ENCODE measurements at places on chromosomes 7 and 10.

GRCh38 chr10:124898471-124898870 lies 43.5 kb upstream of the ZRANB1 start:
- DNase-seq = no peak

GRCh38 chr10:5647507-5648240 lies 18.7 kb downstream of the ASB13 start:
- no peak for DNase-seq

DNA sequence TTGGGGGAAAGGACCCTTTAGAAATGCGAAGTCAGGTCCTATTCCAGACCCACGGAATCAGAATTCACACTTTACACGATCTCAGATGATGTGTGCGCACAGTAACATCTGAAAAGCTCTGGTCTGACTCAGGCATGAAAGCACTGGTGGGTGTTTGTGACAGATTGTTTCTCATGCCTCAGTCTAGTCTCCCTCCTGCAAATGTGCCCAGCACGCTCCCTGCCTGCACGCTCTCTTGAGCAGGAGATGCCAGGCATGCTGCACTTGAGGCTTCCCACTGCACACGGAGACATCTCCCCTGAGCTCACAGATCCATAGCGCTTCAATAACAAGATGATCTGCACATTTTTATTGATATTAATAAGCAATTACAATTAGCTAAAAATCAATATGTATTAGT lies 23.6 kb upstream of the ZNF37A start:
- no peak for DNase-seq

- DNase-seq = no peak
Observed at GRCh38 chr10:21162948-21163347, 265.8 kb upstream of the NEBL start.

Measured in stimulated activated CD4-positive, alpha-beta T cell treated with anti-CD3 and anti-CD28 coated beads, TNF-alpha, amount 100 ng/mL, for 48 hours (primary cell).